ENCODE measurements at places on chromosomes 16 and 17.

GRCh38 chr17:41096055-41096454, 1.9 kb downstream of the KRTAP4-8 start:
- DNase-seq = no peak

DNA sequence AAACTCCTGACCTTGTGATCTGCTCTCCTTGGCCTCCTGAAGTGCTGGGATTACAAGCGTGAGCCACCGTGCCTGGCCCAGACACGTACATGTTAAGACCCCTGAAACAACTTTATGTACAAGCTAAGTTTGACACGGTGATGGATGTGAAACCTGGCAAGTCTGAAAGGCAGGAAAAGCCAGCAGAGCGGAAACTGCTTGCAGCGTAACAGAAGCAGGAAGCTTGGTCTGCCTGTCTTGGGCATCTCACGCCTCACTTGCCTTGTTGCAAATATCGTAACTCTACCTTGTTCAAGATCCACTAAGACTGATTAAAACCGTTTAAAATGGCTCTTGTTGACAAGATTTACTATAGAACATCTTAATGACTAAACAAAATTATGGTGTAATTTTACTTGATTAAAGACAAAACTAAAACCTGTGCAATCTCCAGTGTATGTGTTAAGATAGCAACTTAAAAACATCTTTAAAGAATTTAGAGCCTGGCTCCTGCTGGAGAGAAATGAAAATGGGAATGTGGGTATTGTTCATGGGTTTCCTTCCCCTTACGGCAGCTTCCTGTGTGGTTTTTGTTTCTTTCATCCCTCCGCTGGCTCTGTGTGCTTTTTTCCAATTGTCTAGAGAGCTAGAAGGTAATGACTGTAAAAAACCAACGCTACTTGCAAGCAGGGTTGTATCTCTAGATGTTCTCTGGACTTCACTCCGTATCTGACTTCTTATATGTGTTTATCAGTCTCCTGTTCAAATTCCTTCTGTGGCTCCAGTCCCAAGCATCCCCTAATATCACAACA, 477.6 kb downstream of the XYLT1 start:
- DNase-seq = no peak

DNA sequence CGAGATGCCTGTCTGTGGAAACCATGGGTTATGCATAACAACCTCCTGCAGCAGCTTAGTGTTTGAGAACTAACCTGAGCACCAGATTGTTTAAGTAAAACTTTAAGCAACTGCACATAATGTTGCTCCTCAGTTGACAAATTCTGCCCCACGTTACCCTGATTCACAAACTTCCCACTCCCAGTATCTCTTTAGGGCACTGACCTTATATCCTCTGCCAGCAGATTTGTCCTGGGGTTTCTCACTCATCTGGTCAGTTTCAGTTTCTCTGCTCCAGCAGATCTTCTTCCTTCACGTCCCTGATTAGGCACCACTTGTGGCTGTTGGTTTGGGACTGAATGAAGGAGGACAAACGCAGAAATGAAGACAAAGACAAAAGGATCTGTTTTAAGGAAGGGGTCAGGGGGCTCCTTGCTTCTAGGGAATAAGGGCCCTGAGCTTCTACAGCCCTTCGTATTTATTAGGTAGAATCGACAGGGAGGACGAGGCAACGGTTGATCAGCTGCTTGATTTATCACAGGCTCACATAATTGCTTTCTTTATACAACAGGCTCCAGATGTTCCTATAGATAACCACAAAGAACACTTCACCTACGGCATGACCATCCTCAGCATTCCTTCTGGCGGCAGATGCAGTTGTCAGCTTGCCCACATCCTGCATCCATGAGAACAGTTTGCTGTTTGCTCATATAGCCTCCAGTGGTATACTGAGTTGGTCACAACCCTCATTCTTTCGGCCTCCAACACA, 13.5 kb upstream of the ZNF689 start:
- DNase-seq = no peak

DNA sequence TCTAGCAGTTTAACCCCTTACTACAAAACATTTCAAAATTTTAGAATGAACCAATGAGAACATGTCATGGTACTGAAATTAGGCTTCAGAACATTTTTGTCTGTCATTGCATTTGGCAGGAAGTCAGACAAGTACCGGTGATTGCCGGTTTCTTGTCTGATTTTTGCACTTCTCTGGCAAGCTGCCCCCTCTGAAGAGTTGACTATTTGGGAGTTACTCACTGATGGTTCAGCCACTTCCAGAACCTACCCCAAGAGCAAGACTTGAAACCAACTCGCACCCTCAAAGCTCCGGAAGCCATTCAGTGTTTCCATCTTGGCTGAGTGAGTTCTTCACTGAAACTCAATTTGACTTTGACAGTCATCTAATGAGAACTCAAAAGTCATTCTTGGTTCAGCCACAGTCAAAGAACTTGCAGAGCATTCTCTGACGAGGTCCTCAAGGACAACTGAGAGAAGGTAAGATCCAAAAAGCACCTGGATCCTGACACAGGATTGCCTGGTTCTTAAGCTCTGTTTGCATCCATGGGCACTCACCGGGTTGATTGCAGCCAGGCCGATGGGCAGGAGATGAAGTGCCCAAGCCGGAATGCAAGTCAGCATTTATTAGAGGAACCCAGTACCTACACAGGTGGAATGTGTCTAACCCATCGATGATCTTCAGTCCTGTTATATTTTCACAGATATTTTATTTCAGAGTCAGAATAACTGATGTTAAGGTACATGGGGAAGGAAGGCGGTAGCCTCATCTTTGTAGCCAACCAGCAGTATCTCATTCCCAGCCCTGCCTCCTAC, 93.6 kb downstream of the USP22 start:
- DNase-seq = no peak

GRCh38 chr16:71883168-71883848, 674 bp downstream of the ZNF821 start:
- no peak for DNase-seq

DNA sequence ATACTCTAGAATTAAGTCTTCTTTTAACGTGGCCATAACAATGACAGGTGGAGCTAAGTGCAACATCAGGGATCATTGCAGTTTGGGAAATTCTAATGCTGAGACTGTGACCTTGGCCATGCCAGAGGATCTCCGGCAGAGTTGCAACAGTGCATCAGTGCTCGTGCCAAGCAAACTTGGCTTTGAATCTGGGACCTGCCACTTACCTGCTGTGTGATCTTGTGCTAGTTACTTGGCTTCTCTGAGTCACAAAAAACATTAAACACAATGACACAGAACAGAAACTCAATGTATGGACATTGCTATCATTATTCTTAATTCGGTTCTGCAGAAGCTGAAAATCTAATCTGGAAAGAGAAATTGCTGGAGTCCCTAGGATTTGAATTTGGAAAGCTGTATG, 435.5 kb upstream of the CCL2 start:
- DNase-seq = no peak

GRCh38 chr16:87584271-87584670, 18.0 kb upstream of the JPH3 start:
- peak; percentile 17 for DNase-seq

DNA sequence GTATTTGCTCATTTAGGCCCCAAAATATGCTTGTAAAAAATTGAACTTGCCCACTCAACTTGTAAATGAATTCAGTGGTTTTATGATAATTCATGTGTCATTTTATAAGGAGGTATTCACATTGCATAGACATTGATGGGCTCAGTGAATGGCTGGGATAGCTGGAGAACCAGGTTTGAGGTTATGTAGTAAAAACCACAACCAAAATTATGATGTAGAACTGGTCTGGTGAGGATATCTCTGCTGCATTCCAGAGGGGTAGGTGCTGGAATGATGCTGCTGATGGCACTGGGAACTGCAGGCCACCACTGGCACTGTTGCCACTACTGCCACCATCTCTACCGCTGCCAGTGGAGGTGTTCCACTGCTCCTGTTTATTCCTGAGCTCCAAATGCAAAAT, 21.5 kb upstream of the RABEP1 start:
- DNase-seq = no peak

- DNase-seq = no peak
These were observed 71.8 kb downstream of the KPNA2 start for GRCh38 chr17:68107373-68107772.

DNA sequence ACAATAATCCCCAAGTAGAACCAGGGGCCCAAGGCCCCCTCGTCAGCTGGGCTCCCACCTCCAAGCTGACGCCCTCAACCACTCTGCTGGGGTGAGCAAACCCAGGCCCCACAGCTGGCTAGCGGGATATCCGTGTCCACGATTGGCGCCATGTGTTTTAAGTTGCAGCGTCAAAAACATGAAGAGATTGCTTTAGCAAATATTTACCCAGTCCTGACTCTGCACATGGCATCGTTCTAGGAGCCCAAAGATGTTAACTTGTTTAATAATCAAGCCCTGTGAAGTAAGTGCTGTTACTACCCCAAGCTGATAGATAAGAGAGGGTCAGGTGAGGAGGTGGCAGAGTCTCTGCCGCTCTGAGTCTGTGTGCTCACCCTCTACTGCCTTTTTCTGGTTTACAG, 344 bp upstream of the SEPTIN12 start:
- DNase-seq = no peak

Measured in NCI-H226 (cell line).